ENCODE measurements at places on chromosomes 1 and 21.

GRCh38 chr1:91778964-91779363 lies 107.0 kb downstream of the TGFBR3 start:
- no peak for DNase-seq

DNA sequence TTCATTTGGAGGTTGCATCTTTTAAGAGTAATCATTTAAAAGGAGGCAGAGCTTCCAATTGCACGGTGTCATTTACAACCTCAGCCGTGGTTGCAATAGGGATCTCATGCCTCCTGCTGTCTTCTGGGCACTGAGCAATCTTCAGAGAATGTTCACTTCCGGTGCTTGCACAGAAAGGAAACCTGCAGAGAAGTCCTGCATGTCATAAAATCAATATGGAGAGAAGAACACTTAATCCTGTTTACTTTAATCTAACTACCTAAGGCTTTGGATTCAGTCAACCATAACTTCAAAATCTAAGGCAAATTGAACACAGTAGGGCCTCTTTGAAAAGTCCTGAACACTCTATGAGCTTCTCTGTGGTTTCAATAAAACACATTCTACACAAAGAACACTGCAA lies 11.3 kb upstream of the MAP10 start:
- DNase-seq: no peak

DNA sequence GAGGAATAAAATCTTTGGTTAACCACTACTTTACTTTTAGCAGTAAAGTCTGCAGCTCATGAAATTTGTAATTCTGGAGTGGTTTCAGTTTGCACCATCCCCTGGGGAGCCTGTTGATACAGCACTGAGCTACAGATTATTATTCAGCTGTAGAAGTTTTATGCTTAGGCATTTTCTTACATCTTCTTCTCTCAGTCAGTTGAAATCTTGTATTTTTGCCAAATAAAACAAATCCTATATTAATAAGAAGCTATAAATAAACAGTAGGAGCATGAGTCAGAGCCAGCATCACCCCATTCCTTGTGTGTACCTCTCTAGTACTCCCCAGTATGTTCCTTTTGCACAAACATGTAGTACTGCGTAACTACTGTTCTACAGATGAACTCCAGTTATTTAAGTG lies 118.9 kb downstream of the ATF6 start:
- no peak for DNase-seq

DNA sequence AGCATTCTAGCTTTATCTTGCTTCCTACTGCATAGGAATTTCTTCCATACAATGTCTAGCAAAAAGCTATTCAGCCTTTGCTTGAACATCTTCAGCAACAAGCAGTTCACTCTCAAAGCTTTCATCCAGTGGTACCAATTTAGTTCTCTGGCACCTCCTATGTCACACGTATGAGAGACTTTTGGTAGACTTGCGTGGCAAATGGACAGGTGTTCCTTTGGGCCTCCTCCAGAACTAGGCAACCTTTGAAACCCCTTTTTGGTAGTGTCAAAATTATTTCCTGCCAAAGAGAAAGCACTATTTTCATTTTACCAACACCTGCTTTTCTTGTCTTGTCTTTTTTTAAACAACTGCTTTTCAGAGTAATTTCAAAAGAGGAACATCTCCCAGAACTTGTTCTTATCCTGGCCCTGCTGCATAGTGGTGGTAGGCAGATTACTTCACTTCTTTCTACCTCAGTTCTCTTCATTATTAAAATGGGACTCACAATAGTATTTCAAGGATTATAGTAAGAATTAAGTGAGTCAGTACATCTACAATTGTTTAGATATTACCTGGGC lies 122.4 kb downstream of the MAST2 start:
- DNase-seq: no peak

DNA sequence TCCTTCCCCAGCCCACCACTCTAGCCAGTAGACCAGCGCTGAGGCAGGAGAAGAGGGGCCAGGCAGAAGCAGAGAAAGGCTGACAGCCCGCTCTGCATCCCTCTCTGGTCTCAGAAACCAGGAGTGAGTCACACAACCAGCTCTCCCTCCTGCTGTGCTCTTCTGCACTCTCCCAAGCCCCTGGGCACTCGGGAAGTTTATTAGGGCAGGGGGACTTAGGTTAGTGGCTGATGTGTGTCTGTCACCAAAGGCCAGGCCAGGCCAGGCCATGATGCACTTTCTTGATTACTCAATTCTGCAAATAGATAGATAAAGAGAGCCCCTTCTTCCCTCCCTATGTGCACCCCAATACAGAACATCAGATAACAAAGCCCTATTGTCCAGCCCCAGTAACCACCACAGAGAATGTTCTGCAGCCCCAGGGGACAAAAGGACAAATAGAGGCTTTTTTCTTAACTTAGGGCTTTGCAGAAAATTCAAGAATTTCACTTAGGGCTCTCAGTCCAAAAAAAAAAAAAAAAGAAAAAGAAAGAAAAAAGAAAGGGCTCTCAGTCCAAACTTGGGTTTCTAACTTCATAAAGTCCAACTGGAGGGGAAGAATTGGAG lies 52.9 kb upstream of the CNTN2 start:
- no peak for DNase-seq

- DNase-seq: no peak
These were observed 65.4 kb upstream of the ARTN start for GRCh38 chr1:43867976-43868740.

DNA sequence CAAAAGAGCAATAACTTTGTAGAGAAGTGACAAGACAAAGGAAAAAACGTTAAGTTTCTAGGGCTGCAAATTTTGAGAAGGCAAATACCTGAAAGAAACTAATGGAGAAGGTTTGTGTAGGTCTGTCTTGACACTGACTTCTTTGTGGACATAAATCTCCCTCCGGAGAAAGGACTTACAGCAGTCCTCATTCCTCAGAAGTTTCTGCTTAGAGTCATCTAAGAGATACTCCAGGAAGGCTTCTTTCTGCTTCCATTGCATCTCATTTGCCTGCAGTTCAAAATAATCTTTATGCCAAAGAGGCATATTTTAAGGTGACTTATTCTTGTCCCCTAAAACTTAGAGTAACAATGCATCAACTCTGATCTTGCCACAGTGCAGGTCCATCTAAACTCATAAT lies 4.4 kb upstream of the C4BPB start:
- DNase-seq: no peak

DNA sequence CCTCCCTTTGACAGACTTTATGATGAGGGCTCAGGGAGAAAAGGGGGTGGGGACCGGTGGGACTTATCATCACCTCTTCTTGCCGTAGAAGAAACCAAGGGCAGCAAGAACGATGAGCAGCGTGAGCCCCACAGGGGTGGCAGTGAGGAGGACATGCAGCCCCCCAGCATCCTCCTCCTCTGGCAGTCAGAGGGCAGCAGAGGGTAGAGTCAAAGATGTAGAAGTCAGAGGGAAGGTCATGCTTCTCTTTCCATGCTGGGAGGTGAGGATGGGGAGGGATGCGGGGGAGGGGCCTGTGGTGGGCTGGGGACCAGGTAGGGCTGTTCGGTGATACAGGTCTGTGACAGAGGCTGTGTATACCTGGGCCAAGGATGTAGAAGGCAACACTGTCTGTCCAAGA lies 14.8 kb downstream of the INSRR start:
- DNase-seq: no peak

DNA sequence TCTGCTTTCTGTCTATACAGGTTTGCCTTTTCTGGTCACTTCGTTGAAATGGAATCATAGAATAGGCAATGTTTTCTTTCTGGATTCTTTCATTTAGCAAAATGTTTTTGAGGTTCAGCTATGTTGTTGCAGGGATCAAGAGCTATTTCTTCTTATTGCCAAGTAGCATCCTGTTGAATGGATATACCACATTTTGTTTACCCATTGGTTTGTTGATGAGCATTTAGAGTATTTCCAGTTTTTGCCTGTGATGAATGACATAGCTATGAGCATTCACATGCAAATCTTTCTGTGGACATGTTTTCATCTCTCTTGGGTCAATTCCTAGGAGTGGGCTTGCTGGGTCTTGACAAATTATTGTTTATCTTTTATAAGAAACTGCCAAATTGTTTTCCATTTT lies 115.5 kb downstream of the ACTL8 start:
- DNase-seq: no peak

GRCh38 chr21:45416620-45417019 lies 11.7 kb downstream of the COL18A1 start:
- DNase-seq: no peak

- DNase-seq: no peak
These were observed 487 bp downstream of the HJV start for GRCh38 chr1:146021050-146021445.

DNA sequence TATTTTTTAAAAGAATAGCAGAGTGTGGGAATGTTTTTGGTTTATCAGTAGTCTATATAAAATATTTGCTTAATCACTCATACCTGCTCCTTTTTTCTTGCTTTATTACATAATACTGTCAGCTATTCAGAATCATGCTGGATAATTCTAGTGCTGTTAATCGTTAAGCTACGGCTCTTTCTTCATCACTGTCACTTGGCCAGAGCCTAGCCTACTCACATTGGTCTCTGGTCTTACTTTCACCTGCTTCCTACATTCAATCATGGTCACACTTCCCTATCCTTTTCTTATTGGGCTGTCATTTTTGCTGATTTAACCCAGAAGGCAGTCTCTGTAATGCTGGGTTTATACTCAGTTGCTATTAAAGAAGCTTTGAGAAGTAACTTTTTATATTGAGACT lies 2.5 kb downstream of the KLHL20 start:
- DNase-seq: no peak

DNA sequence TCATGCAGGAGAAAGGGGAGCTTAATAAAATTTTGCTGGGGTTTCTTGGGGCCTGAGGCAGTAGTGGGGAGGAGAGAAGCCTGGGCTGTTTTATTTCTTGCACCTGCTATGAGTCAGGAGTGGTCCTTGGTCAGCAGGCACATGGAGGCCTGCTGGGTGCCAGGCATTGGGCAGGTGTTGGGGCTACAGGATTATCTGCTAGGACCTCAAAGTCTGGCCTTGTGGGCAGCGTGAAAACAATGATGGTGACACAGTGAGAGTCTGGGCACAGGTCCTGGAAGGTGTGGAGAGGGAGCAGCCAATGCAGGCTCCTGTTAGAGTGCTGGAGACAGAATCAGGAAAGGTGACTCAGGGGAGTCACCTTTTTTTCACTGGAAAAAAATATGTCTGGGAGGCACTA lies 17.2 kb downstream of the ROR1 start:
- DNase-seq: no peak

DNA sequence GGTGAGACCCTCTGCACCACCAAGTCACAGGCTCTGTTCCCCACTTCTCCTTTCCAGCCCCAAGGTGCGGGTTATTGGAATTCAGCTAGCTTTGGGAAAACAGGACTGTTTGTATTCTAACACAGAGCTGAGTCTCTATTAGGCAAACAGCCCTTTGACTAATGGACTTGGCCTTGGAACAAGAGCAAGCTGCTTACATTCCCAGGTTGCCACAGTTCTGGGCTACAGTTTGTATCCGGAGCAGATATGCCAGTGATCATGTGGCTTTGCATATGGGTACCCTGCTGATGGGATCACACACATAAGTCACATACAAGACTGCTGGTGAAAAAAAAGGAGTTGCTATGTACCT lies 110.5 kb upstream of the COA6 start:
- no peak for DNase-seq

- no peak for DNase-seq
These were observed 101.8 kb downstream of the ST3GAL3 start for GRCh38 chr1:43809097-43809673.

DNA sequence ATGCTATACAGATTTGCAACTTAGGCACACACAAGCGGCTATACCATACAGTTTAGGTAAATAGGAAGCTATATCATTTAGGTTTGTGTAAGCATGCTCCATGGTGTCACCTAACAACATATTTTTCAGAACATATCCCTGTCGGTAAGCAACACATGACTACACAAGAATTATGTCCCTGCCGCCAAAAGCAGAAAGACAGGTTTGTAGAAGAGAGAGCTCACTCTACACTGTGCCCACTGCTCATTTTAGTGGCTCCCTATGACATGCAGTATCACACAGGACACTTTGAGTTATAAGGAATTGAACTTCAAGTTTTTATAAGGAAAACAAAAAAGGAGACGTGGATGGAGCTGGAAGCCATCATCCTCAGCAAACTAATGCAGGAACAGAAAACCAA lies 132.5 kb upstream of the KAZN start:
- no peak for DNase-seq

DNA sequence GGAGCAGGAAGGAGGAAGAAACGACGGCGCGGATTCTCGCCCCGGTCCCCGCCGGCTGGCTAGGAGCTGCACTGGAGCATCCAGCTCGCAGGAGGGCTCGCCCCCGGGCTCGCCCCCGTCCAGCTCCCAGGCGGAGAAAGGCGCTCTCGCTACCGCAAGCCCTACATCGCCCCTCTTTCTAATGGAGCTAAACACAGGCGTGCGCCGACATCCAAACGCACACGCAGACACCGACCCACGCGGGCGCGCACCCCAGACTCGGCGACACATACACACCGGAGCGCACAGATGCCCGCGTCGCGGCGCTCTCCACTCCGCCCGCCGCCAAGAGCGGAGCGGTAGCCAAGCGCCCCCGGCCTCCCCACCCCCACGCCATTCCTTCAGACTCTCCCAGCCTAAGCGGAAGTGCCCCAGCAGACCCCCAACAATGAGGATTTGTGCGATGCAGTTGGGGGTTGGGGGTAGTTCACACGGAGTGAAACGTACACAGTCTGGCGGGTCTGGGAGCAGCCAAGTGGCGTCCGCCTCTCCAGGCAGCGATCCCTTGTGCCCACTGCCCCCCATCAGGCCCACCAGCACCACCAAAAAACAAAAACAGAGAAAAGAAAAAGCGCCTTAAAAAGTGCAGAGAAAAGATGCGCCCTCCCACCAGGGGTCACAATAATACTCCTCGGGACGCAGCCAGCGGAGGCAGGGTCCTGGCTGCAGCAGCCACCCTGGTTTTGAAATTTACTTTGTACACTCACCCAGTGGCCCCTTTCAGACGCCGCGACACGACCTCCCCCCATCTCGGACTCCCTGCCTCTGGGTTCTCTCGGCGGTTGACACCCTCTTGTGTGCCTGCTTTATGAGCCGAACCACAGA lies 1.4 kb downstream of the DAB1 start:
- no peak for DNase-seq

GRCh38 chr1:244150665-244151064 lies 99.6 kb downstream of the ZBTB18 start:
- no peak for DNase-seq

GRCh38 chr1:8915446-8915845 lies 30.2 kb upstream of the CA6 start:
- DNase-seq: no peak
